Suppressor macrophage (primary cell): ENCODE measurements at places on chromosomes 16 and 17.
A peak's percentile ranks its signal among the peaks of the same experiment; 100 is the strongest.

- DNase-seq: no peak
These were observed 70.9 kb upstream of the GSE1 start for GRCh38 chr16:85541980-85542900.

GRCh38 chr17:54009502-54009901 is 186.8 kb downstream of the KIF2B start:
- no peak for DNase-seq

DNA sequence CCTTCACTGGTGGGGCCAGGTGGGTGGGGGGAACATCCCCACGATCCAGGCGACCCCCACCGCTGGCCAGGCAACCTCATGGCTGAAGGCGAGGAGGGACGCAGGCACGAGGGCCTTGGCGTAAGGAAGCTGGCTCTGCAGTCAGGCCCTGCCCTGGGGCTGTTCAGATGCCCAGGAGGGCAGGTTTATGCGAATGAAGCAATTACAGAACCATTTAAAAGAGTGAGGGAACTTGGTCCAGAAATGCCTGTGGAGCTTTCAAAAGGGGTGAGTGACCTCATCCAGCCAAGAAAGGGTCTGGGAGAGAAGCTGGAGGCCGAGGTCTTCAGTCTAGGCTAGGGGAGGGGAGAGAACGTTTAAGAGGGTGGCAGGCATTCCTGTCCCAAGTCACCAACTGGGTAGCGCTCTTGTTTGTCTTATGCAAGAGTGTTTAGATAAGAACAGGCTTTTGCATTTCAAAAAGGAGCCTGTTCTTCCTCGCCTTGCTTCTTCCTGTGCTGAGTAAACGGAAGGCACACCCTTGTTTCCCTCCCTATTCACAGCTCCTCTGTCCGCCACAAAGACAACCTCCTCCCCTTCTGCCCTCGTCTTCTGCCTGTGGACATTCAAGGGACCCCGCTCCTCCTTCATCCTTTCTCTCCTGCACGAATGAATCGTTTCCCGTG is 183.5 kb upstream of the SDK2 start:
- no peak for DNase-seq

DNA sequence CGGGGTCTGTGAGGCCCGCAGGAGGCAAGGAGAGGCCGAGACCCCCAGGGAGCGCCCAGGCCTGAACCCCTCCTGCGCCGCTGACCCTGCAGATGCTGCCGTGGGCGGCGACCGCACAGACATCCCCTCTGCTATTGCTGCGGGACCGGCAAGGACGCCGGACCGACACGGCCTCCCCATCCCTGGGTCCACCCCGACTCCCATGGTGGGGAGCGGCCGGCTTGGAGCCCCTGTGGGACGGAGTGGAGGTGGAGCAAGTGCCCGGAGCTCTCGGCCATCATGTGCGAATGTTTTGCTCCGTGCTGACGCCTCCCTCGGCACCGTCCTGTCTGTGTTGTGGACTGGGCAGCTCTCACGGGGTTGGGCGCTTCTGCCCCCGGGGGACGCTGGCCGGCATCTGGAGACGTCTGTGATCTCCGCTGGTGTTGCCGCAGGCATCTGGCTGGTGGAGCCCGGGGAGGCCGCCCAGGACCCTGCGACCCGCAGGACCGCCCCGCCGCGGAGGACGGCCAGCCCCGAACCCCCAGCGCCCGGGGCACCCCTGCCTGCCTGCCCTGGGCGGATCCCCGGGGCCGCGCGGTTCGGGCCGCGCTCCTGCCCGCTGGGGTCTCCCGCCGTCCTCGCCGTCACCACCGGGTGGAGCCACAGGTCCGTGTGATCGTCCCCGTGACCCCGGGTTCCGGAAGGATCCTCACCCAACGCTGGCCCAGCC is 12.8 kb upstream of the GNG13 start:
- DNase-seq: peak; percentile 62

DNA sequence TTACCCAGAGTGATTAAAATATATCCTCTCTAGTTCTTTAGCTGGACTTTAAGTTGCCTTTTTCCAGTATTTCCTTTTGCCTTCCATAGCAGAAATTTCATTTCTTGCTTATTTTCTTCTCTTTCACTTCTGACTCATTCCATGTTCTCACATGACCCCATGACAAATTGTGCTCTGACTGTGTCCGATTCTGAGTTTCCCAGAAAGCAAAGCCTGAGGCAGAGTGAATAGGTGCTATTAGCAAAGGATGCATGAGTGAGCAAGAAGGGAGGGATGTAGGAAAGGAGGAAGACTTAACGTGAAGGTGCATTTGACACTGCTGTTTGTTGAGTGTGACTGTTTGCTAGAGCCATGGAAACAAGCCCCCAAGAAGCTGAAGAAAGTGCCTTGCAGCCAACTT is 82.6 kb upstream of the CNTNAP4 start:
- DNase-seq: no peak

GRCh38 chr16:30084816-30085159 is 6.9 kb downstream of the TBX6 start:
- no peak for DNase-seq

- peak; percentile 77 for DNase-seq
These were observed 781 bp downstream of the ARHGDIA start for GRCh38 chr17:81870131-81870980.

DNA sequence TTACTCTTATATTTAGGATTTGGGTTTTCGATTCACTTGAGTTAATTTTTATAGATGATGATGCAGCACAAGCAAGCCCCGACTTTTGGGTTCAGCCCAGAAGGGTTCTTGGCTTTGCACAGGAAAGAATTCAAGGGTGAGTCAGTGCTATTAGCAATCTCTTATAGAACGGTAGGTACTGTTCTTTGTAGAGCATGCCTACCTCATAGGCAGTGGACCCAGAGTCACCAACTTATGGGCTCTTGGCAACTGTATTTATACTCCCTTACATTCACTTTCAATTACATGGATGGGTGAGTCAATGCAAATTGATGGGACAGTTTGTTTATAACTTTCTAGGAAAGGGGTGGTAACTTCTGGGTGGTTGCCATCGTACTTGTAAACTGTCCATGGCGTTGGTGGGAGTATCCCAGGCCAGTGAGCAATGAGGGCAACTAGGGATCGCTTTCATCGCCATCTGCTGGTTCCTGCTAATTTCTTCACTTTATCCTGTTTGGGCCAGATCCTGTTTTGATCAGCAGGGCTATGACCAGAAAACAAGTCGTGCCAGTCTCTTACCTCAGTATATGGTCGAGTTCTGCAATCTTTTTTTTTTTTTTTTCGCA is 362.6 kb downstream of the CNTNAP4 start:
- peak; percentile 6 for DNase-seq

DNA sequence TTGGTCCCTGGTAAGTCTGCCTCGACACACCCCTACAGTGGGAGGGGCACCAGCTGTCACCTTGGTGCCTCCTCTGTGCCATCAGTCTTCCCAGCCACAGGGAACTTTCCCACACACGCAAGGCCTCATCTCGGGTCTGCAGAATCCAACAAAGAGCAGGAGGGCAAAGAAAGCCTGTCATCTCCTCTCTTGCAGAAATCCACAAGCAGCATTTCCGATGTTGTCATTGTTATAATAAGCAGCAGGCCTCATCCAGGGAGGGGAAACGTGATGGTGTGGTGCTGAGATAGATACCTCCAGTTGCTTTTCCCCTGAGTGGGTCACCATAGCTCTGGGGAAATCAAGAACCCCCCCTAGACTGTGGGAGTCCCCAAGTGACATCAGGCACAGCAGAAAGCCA is 110.4 kb downstream of the CMIP start:
- no peak for DNase-seq

DNA sequence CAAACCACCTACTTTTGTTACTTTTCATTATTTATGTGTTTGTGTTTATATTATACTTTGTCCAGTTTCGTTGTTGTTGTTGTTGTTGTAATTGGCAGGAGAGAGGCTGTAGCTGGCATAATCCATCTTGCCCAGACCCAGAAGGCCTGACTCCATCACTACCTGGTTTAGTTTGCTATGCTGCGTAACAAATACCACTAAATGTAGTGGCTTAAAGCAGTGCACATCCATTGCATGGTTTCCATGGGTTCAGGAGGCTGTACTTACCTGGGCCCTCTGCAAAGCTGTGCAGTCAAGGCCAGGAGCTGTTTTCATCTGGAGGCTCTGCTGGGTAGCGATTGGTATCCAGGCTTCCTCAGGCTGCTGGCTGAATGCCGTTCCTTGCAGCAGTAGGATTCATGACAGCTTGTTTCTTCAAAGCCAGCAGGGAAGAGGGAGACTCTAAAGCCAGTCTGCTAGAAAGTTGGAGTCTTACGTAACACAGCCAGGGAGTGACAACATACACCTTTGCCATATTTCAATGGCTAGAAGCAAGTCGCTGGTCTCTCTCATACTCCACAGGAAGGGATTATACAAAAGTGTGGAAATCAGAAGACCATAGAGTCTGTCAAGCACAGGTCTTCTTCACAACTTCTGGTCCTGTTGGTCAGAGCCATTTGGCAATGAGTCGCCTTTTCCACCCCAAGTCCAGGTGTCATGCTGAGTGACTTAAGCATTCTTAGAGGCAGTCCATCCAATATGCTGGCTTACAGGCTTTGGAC is 41.1 kb downstream of the TNRC6C start:
- DNase-seq: peak; percentile 11

- no peak for DNase-seq
These were observed 9.7 kb downstream of the NAT9 start for GRCh38 chr17:74766413-74766812.

DNA sequence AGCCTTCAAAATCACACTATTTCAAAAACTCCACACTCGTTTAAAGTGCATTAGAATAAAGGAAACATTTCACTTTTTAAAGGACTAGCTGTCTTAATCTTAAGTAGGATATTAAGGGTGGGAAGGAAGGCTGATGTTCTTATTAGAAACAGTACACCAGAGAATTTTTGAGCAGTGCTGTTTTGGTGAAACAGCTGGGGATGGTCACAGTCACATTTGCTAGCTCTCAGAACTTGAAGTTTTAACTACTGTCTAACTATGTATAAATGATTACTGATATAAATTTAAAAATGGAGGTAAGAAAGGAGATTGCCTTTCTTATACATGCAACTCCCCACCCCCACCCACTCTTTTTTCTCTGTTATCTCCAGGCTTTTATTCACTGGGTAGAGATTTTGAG is 38.5 kb upstream of the SLC5A11 start:
- no peak for DNase-seq

GRCh38 chr16:75279305-75279704 is 27.9 kb upstream of the BCAR1 start:
- no peak for DNase-seq

DNA sequence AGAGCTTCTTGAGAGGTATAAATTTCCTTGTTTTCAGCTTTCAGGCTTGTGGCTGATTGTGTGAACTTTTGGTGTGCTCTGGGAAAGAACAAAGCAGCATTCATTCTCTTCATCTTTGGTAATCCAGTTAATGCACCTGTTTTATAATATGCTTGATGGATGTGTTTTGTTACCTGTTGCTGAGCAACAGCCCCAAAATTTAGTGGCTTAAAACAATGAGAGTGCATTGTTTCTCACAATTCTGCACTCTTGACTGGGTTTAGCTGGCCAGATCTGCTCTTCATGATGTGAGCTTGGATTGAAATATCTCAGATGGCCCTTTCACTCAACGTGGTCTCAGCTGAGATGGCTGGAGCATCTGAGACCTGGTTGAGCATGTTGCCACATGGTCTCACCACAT is 58.7 kb upstream of the NOL11 start:
- DNase-seq: no peak
